ENCODE measurements at places on chromosomes 12 and 14. TPM values are rescaled to one million over a fixed set of nuclear protein-coding genes. Genes with fewer than 3 reads are reported as not detected.

The EDDM3A gene
- total RNA-seq: not detected

The HELB gene
- 7.0 TPM for total RNA-seq

The NKX2-1 gene
- not detected for total RNA-seq

The EFS gene
- total RNA-seq: 25.7 TPM

The TAS2R7 gene
- total RNA-seq: not detected

The PPP2R5E gene
- 46.2 TPM for total RNA-seq

The NANOG gene
- 2.5 TPM for total RNA-seq

The ACSS3 gene
- 23.4 TPM for total RNA-seq

The CREBL2 gene
- total RNA-seq: 26.6 TPM

The RNF212B gene
- total RNA-seq: not detected

The GDF11 gene
- total RNA-seq: 7.2 TPM

The SLC6A15 gene
- total RNA-seq: 0.31 TPM

The DPF3 gene
- total RNA-seq: 2.0 TPM
